ENCODE measurements at places on chromosomes 11 and 22.
A peak's percentile ranks its signal among the peaks of the same experiment; 100 is the strongest.

DNA sequence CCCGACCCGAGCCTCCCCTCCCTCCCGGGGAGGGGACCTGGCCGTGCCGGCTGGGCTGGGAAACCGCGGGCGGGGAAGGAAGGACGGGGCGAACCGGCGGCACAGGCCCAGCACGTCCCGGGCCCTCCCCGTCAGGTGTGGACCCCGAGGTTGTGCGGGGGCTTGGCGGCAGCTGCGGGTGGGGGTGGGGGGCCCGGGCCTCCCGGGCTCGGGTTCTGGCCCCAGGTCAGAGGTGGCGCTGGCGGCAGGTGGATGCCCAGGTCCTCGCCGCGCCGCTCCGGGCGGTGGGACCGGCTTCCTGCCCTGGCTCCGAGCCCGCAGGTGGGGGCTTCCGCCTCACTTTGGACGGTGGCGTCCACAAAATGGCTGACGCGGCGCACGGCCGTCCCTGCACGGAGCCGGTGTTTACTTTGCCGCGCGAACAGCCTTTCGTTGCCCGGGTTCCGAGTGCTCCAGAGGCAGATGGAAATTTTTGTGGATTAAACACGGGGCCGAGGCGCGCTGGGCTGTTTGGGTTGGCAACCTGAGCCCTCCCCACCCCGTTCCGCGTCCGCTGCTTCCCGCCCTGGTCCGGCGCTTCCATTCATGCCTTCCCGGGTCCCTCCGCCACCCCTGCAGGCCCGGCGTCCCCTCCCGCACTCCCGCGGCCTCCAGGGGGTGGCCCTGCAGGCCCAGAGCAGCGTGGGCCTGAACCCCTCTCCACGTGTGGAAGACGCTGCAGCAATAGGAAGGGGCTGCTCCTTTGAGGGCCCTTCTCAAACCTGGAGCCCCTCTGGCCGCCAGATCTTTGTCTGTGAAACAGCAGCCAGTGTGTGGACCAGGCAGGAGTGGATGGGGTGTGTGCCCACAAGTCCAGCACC is 92.0 kb upstream of the KCNQ1OT1 start:
- DNase-seq = peak; percentile 39

GRCh38 chr22:35394011-35394312 is 6.0 kb upstream of the MCM5 start:
- DNase-seq = no peak

GRCh38 chr11:74388678-74389327 is 9.4 kb downstream of the PGM2L1 start:
- peak; percentile 76 for DNase-seq

DNA sequence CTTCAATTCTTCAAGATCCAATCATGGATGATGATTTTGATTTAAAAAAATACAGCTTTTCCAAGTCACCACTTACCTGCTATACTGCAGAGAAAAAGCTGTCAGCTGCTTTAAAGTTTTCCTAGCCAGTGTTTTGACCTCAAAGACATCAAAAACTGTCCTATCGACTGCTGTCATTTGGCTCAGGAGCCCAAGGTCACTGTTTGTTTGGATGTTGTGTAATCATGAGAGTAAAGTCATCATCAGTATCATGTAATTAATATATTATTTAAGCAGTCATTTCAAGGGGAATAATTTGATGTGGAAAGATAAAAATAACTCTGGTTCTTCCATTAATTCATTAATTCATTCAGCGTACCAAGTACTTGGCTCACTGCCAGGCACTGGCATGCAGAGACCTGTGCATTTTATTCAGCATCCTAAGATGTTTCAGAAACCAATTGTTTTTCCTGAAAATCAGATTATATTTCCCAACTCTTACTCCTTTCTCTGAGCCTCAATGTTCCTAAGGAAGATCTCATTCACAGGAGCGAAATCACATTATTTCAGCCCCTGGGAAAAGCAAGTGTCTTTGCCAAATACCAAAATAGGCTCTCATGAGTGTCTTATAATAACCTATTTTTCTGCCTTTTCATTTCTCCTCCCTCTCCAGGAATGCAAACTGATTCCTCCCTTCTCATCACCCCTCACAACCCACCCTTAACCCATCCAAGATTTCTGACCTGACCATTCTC is 59.9 kb downstream of the SLC1A2 start:
- DNase-seq = no peak

- no peak for DNase-seq
These were observed 6.9 kb upstream of the WEE1 start for GRCh38 chr11:9566561-9567063.

GRCh38 chr22:30291058-30291892 is 2.0 kb upstream of the CASTOR1 start:
- no peak for DNase-seq

- no peak for DNase-seq
These were observed 32.5 kb upstream of the YWHAH start for GRCh38 chr22:31911565-31912406.

Measured in stimulated activated CD8-positive, alpha-beta memory T cell treated with anti-CD3 and anti-CD28 coated beads, Interleukin-4, amount 100 ng/mL, for 48 hours (primary cell).